ENCODE measurements at places on chromosomes 12 and 14. TPM values are rescaled to one million over a fixed set of nuclear protein-coding genes. Genes with fewer than 3 reads are reported as not detected.

- no peak for DNase-seq
Measured at GRCh38 chr14:59275668-59276067, 87.2 kb downstream of the DAAM1 start.

Gene SLC10A1
- total RNA-seq = not detected

Gene NAP1L1
- total RNA-seq = 894 TPM

- DNase-seq = no peak
Measured at GRCh38 chr14:99323603-99324185, 51.7 kb upstream of the BCL11B start.

DNA sequence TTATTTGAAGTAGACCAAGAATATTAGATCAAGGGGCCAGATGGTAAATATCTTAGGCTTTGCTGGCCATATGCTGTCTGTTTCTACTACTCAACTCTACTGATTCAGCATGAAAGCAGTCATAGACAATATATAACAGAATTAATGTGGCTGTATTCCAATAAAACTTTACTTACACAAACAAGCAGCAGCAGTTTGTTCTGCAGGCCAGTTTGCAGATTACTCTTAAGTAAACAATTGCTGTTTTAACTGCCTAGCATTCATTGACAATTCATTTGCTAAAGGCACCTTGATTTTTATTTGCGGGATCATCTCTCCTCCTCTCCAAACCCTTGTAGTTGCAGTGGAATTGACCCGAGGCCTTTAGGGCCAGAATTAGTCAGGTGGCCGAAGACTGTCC lies 94.1 kb upstream of the GARIN6 start:
- peak; percentile 31 for DNase-seq

Gene RND1
- total RNA-seq = 0.88 TPM

GRCh38 chr12:62967701-62968100 lies 32.8 kb upstream of the PPM1H start:
- no peak for DNase-seq

All from G401 (cell line).